ENCODE measurements at places on chromosomes 7 and 10.

GRCh38 chr7:34846976-34847375 lies 189.0 kb downstream of the NPSR1 start:
- H3K27me3 ChIP-seq, result no peaks in the 10 kb centered on the region
- DNase-seq, result no peak
- H3K36me3 ChIP-seq, result no peaks in the 10 kb centered on the region
- no peak overlapping the region for H3K4me3 ChIP-seq
- no peak overlapping the region for H3K27ac ChIP-seq

DNA sequence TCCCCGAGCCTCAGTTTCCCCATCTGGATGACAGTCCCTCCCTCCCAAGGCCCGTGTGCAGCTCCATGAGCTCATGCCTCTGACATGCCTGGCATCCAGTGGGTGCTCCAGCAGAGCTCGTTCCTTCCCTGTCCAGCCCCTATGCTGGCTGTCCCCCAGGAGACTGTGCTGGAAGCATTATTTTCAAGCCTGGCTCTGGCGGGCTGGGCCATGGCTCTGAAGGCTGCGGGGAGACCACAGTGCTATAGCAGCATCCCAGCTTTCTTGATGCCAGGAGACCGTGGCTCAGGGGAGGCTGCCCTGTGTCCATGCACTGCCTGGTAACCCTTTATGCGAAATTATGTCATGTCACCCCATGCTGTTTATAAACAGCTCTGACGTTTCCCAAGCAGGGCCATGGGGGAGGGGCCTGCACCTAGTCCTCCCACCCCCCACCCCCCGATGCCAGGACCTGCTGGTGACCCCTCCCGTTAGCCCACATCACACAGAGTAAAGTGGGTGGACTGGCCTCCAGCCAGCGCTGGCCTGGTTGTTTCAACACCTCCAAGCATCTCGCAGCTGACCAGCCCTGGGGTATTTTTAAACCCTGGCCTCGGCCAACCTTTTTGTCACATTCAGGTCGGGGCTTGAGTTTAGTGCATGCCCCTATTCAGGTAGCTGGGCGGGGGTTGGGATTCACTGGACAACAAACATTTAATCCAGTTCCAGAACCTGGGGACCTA lies 105.9 kb upstream of the ZNF716 start:
- no peak overlapping the region for H3K4me3 ChIP-seq
- H3K27me3 ChIP-seq, result no peaks in the 10 kb centered on the region
- no peaks in the 10 kb centered on the region for H3K36me3 ChIP-seq
- no peak for DNase-seq
- no peak overlapping the region for H3K27ac ChIP-seq

GRCh38 chr7:70704831-70705346 lies 427.1 kb upstream of the GALNT17 start:
- H3K36me3 ChIP-seq, result no peaks in the 10 kb centered on the region
- DNase-seq, result no peak
- no peak overlapping the region for H3K4me3 ChIP-seq
- H3K27ac ChIP-seq, result no peak overlapping the region
- no peaks in the 10 kb centered on the region for H3K4me1 ChIP-seq

GRCh38 chr10:10542477-10542876 lies 475.2 kb upstream of the CELF2 start:
- H3K27ac ChIP-seq, result no peak overlapping the region
- no peaks in the 10 kb centered on the region for H3K4me1 ChIP-seq
- H3K27me3 ChIP-seq, result peaks cover 2% of the 10 kb centered on the region
- no peaks in the 10 kb centered on the region for H3K36me3 ChIP-seq
- no peak overlapping the region for H3K4me3 ChIP-seq

- peaks cover 21% of the 10 kb centered on the region for H3K4me1 ChIP-seq
- no peak for DNase-seq
- H3K36me3 ChIP-seq, result no peaks in the 10 kb centered on the region
- H3K4me3 ChIP-seq, result no peak overlapping the region
Observed at GRCh38 chr7:23026164-23026563, 12.2 kb upstream of the HYCC1 start.

- peaks cover under 1% of the 10 kb centered on the region for H3K27me3 ChIP-seq
- DNase-seq, result peak; percentile 40
- H3K4me1 ChIP-seq, result peaks cover 1% of the 10 kb centered on the region
- H3K27ac ChIP-seq, result no peak overlapping the region
Observed at GRCh38 chr10:98262571-98262970, 5.4 kb downstream of the LOXL4 start.

DNA sequence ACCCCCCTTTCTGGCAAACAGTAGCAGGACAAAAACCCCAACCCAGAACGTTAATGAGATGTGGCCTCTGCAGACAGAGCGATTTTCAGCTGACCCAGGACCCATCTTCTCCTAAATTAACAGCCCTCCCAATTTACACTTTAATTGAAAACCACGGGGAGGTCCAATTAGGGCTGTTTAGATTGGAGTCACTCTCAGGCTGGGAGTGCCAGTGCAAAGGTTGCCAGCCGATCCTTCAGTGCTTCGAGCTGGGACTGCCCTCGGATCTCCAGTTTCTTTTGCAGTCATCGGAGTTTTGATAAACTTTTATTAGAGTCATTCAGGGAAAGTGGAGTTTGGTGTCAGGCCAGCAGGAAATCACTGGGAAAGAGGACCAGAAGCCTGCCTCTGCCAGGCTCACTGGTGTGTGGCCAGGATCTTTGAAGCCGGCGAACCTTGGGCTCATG lies 108.0 kb downstream of the DOCK1 start:
- no peak overlapping the region for H3K27ac ChIP-seq
- H3K4me1 ChIP-seq, result no peaks in the 10 kb centered on the region
- H3K27me3 ChIP-seq, result no peaks in the 10 kb centered on the region
- no peak for DNase-seq

- H3K4me3 ChIP-seq, result no peak overlapping the region
- H3K27me3 ChIP-seq, result no peaks in the 10 kb centered on the region
- no peak for DNase-seq
- H3K27ac ChIP-seq, result no peak overlapping the region
- H3K36me3 ChIP-seq, result no peaks in the 10 kb centered on the region
Observed at GRCh38 chr10:29237786-29238185, 51.1 kb upstream of the LYZL1 start.

GRCh38 chr10:69321865-69322264 lies 43.6 kb downstream of the HK1 start:
- DNase-seq, result no peak
- H3K27ac ChIP-seq, result no peak overlapping the region
- no peaks in the 10 kb centered on the region for H3K27me3 ChIP-seq
- no peak overlapping the region for H3K4me3 ChIP-seq

- H3K4me3 ChIP-seq, result no peak overlapping the region
- no peaks in the 10 kb centered on the region for H3K36me3 ChIP-seq
- H3K4me1 ChIP-seq, result no peaks in the 10 kb centered on the region
- no peaks in the 10 kb centered on the region for H3K27me3 ChIP-seq
Observed at GRCh38 chr7:21103426-21104123, 316.9 kb upstream of the SP8 start.

- H3K27me3 ChIP-seq, result no peaks in the 10 kb centered on the region
- no peaks in the 10 kb centered on the region for H3K36me3 ChIP-seq
- no peak overlapping the region for H3K4me3 ChIP-seq
- DNase-seq, result no peak
Observed at GRCh38 chr10:109624939-109625338, 298.4 kb downstream of the XPNPEP1 start.

Measured in B cell (primary cell).